Stimulated activated CD8-positive, alpha-beta memory T cell treated with anti-CD3 and anti-CD28 coated beads, Interleukin-4, amount 100 ng/mL, for 24 hours (primary cell): ENCODE measurements at places on chromosomes 6 and 20.

- DNase-seq, result no peak
Observed at GRCh38 chr20:61288331-61288784, 36.3 kb downstream of the CDH4 start.

- no peak for DNase-seq
Observed at GRCh38 chr20:21102603-21103311, 3.4 kb downstream of the LINC00237 start.

GRCh38 chr6:112563368-112563767 lies 216.2 kb downstream of the RFPL4B start:
- no peak for DNase-seq

DNA sequence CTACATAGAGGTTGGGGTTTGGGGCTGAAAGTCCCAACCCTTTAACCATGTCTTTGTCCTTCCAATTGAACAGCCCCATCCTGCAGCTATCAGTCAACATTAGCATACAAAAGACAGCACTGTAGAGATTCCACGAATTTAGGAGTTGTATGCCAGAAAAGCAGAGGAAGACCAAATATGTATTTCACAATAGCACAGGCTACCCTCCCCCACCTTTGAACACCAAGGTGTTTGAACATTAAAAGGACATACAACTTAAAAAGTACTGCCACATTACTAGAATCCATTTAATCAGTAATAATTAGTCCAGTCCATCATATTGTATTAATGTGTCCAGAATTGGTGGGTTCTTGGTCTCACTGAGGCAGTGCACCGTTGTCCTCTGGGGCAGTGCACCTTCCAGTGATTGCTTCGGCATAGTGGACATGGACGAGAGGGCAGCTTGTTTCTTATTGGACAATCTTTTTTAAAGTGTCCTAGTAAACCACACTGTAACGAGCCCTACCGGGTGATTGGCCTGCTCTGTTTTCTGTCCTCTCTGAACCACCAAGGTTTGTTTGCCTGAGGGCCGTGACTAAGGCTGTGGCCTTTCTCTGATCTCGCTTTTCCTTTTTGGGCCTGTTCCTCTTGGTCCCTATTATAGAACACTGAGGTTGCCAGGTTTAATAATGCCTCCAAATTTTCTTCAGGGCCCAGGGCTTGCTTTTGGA lies 36.4 kb downstream of the GSTA4 start:
- DNase-seq, result no peak

DNA sequence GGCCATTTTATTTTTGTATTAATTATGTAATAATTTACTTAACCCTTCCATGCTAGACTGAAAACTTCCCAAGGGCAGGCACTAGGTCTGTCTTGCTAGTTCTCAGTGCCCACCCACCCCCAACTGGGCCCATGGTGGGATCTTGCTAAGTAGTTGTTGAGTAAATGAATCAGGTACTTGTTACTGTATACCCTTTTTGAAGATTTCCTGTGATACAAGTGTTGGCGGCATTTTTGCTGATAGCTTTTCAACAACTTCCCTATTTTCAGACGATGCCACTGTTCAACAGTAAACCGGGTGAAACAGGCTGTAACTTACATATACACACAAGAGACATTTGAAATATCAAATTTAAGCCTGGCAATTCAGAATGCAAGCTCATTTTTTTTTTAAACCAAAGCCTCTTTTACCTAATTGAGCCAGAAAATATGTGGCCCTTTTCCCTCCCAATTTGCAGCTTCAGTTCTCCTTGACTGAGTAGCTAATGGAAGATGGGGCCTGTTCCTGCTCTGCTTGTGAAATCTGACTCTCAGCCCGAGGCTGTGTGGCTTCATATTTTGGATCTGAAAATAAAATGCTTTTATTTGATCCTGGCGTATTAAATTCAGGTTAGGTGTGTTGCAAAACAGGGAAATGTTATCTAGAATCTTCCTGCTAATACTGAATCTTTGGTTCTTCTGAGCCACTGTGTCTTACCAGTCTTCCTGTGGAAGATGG lies 288.3 kb downstream of the NRN1 start:
- DNase-seq, result no peak
